Stimulated activated CD4-positive, alpha-beta T cell treated with anti-CD3 and anti-CD28 coated beads, Interleukin-4, amount 100 ng/mL, for 48 hours (primary cell): ENCODE measurements at places on chromosomes 4 and X.

GRCh38 chrX:13115146-13115855, 70.9 kb upstream of the FAM9C start:
- DNase-seq, result no peak

DNA sequence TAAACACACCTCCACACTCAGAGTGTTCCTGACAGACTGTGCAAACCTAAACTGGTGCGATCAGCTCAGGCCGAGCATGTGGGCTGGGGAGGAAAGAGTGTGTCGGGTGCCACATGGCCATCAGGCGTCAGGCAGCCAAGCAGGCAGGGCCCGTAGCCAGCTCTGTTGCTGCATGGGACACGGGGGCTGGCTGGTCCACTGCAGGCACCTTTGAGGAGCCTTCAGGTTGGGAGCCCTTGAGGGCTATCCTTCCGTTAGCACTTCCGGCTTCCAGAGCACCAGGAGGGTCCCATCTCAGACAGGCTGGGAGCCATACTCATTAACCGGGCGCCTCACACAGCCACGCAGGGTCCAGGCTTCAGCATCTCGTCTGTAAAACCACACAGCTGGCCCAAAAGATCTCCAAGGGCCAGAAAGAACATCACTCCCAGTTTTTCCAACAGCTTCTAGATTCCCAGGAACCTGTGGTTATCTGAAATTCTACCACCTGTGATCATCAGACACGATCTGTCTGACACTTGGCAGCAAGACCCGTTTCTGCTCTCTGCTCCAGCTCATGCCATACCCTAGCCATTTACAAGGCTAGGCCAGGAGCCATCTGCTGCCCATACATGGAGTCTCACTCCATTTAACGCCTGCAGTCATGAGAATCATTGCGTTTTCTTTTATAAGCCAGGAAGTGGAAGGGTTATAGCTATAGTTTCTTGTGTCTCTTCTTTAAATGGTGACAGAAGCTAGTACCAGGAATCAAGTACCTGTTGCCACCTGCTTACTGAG, 87.5 kb downstream of the NSUN7 start:
- DNase-seq, result no peak

DNA sequence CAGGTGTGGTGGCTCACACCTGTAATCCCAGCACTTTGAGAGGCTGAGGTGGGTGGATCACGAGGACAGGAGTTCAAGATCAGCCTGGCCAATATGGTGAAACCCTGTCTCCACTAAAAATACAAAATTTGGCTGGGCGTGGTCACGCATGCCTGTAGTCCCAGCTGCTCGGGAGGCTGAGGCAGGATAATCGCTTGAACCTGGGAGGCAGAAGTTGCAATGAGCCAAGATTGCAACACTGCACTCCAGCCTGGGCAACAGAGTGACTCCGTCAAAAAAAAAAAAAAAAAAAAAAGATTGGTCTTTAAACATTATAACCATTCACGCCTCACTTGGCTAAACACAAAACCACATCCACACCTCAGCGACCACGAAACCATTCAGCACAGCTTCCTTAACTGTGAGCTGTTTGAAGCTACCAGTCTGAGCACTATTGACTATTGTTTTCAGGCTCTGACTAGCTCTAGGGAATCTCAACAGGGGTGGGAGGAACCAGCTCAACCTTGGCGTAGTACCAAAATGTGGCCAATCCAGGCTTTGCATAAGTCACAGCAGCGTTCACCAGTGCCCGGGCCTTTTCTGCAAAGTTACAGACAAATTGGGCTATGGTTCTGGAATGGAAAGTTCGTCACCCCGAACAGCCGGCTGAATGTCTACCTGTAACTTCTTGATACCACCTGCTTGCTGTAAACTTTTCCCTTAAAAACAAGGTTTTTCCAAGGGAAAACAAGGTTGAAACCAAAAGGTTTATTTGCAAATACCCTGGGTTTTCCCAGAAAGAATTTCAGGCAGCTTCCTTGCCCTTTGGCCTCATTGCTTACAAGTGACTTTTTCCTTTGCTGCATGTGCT, 73.6 kb upstream of the DHX15 start:
- DNase-seq, result no peak

GRCh38 chrX:145923376-145923775, 105.7 kb downstream of the SLITRK2 start:
- DNase-seq, result no peak

GRCh38 chr4:173405840-173406606, 7.1 kb upstream of the SCRG1 start:
- DNase-seq, result no peak

GRCh38 chr4:94536049-94536448, 84.3 kb downstream of the PDLIM5 start:
- no peak for DNase-seq

DNA sequence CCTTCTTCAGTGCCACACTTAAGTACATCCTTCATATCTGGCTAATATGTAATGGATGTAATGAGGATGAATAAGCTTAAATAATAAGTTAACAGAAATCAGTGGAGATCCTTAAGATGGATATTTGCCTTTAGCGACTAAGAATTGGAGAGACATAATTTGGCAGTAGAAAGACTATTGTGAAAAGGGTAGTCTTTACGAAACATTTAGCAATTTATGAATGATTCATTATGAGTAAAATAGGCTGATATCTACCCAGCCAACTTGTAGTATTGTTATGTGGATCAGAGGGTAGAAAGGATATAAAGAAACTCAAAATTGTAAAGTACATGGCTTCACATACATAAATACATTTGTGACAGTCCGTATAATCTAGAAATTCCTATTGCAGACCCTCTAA, 2371.8 kb downstream of the PCDH7 start:
- DNase-seq, result no peak

GRCh38 chr4:176259330-176260090, 9.5 kb downstream of the ASB5 start:
- DNase-seq, result no peak

GRCh38 chr4:151199319-151200190, 77.4 kb upstream of the PRSS48 start:
- no peak for DNase-seq

GRCh38 chr4:48138936-48139335, 4.9 kb upstream of the TXK start:
- DNase-seq, result no peak

DNA sequence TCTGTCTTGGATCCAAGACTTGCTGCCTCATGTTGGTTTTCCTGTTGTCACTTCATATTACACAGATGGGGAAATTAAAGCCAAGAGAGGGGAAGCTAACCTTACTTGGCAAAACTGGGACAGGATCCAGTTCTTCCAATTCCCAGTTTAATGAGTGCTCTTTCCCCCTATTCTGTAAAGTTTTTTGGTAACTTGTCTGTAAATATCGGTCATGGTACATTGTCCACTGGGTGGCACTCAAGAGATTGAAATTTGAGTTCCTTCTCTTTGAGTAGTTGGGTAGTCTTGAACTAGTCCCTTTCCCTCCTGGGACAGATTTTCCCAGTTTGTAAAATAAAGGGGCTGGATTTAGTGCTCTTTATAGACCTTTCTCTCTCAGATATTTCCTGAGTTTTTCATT, 12.4 kb upstream of the EOLA2 start:
- no peak for DNase-seq

- no peak for DNase-seq
Observed at GRCh38 chrX:13069771-13070416, 25.5 kb upstream of the FAM9C start.

- no peak for DNase-seq
Observed at GRCh38 chr4:14400307-14400706, 602.0 kb upstream of the CPEB2 start.

DNA sequence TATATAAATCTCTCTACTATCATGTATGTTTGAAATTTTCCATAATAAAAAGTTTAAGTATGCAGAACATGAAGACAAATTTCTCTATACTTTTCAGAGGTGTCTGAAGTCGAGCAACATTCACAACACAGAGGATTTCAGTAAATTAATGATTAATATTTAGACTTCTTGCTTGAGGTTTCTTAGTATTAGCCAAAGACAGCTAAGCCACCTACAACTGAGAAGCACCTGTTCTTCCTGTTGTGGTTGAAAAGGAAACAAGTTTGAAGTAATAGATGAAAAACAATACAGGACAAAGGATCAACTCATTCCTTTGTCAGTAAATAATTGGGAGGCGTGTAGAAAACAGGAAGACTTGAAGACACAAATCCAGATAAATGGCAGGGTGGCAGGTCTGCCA, 21.1 kb downstream of the SCML1 start:
- DNase-seq, result no peak

DNA sequence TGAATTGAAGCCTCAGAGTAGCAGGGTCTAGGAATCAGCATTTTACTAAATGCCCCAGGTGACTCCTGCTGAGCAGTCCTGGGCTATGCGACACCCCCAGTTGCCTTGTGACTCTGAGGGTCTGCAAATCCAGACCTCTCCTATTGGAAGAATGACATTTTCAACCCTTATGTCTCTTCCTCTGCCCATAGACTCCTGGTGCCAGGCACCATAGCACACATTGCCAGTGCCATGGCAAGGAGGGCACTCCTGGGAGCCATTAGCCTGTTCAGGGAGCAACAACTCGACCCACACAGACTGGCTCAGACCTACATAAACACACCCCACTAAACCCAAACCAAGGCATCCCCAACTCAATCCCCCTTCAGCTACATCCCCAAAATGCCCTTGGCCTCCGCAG, 3.7 kb upstream of the JAKMIP1 start:
- DNase-seq, result no peak

GRCh38 chrX:103293118-103293517, 16.6 kb upstream of the TCEAL5 start:
- DNase-seq, result no peak

DNA sequence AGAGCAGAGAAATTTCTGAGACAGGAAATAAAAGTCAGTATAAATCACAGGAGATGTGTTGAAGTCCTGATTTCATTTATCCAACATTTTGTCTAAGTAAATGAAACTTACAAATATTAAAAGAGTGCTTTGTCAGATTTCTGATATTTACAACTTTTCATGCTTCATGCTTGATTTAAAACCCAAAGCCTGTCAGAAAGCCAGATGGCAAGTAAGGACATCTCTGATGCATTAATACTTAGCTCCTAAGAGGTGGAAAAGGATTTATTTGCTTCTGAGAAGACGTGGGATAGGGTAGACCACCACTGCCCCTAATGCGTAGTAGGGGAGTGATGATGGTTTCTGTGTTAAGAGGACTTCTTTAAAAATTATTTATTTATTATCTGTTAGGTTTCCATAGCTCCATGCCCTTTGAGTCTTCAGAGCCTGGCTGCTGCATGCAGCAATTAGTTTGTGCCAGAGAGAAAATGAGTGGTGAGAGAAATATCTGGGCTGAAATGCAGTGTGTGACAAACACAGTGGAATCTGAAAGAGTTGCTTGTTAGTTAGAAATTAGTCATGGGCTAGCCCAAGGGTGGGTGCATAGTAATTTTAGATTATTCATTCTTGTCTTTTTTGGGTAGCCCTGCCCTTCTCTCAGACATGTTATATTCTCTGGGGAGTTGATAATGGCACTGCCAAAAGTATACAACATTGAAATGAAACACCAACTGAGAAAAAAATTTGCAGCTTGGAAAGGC, 333.8 kb downstream of the C4orf33 start:
- no peak for DNase-seq

DNA sequence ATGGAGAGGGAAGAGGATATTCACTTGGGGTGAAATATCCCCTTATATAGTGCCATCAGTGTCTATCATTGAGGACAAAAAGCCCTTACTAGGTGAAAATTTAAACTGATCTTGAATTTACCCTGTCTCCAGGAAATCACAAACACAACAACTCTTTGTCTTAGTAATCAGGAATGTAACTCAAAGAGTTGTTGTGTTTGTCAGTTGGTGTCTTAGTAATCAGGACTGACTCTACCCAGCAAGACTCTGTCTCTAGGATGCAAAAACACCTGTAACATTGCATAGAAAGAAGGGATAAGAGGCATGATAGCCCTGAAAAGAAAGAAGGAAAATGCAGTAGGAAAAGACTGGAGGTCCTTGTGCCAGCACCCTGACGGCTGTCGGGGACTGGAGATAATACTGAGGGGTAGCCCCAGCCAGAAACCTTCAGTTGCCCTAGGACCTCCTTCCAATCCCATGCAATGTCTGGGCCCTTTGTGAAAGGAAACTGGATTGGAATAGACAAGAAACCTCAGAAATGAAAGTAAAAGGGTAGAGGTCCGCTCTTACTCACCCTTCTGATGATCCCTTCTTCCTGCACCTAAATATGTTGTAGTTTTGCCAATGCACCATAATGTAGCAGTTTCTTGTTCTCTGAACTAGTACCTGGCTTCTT, 45.3 kb downstream of the HMGB2 start:
- DNase-seq, result no peak

- no peak for DNase-seq
Observed at GRCh38 chr4:19722404-19722803, 529.3 kb upstream of the SLIT2 start.

- peak; percentile 77 for DNase-seq
Observed at GRCh38 chr4:7987148-7987989, 47.7 kb upstream of the AFAP1 start.

GRCh38 chr4:87950493-87950892, 25.0 kb upstream of the SPP1 start:
- DNase-seq, result no peak

DNA sequence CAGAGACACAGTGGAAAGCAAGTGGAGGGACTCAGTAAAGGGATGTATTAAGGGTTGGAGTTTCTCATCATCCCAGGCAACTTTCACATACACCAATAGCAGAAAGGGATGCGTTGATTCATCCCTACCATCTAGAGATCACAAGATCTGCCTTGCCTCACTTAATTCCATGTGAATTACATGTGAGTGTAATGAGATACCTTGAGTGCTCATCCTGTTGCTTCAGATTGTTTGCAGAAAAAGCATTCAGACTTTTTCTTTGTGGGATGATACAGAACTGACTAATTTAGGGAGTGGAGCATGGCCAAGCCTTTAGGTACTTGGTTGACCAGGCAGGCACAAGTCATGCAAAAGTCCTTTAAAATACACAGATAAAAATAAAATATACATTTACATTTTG, 124.8 kb upstream of the SLIT2 start:
- no peak for DNase-seq

DNA sequence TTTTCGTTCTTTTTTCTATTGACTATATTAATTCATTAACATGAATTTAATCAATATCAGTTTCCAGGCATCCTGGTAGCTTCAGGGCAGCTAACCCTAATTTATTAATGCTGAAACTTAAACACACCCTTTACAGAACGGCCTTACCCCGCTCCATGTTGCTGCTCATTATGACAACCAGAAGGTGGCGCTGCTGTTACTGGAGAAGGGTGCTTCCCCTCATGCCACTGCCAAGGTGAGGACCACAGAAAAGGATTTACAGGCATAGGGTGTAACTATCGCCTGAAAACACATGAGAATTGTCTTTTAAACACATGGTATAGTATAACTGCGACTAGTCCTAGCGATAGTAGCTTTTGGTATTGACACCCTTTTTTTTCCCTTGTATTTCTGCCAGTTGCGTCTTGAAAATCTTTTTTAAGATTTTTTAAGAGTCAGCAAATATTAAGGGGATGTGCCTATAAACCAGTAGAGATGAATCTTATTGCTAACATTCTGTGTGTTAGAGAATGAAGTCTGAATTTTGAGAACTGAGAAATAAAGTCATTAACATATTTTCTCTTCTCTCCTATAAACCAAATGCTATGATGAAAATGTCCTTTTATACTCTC, 229.0 kb downstream of the ANK2 start:
- peak; percentile 41 for DNase-seq
